ENCODE measurements at places on chromosomes 7 and 10. TPM values are rescaled to one million over a fixed set of nuclear protein-coding genes. Genes with fewer than 3 reads are reported as not detected.
A peak's percentile ranks its signal among the peaks of the same experiment; 100 is the strongest.

- DNase-seq = no peak
Measured at GRCh38 chr10:98249134-98249533, 18.9 kb downstream of the LOXL4 start.

DNA sequence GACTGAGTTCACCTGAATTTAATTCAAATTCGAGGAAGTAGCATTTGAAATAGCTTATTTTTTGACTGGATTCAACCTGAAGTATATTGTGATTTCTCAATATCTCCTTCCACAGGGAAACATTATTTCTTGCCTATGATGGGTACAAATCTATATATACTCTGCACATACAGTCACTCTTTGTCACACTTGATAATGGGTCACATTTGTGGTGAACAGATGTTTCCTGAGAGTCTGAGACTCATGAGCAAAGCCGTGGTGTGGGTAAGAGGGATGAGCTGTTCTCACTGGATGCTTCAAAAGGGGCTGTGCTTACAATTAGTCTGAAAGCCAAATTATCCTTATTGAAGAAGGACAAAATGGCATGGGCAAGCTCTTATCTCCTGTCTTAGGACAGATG, 18.0 kb upstream of the TBXAS1 start:
- DNase-seq = no peak

DNA sequence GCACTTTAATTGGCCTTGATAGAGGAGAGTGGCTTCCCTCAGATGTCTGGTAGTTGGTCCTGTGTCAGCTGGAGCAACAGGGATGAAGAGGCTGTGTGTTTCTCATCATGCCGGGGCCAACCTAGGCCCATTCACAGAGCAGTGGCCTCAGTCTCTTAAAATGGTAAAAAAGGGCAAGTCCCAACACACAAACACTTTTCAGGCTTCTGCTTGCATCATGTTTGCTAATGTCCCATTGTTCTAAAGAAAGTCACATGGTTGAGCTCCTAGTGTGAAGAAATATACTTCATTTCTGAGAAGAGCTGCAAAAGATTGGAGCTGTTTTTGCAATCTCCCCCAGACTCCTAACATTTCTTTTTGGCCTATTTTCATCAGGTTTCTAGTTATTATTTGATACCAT, 40.6 kb upstream of the RBAK start:
- DNase-seq = peak; percentile 66

GRCh38 chr10:51000164-51000563, 74.1 kb upstream of the PRKG1 start:
- DNase-seq = no peak

GRCh38 chr10:124262234-124262865, 156.4 kb downstream of the OAT start:
- no peak for DNase-seq

The DIP2C gene
- 14.4 TPM for total RNA-seq

The SLC26A4 gene
- 0.87 TPM for total RNA-seq

The CDC14C gene
- total RNA-seq = 0.05 TPM

The YKT6 gene
- 116 TPM for total RNA-seq

All from renal cortical epithelial cell (primary cell).